ENCODE measurements at places on chromosomes 16 and 17. TPM values are rescaled to one million over a fixed set of nuclear protein-coding genes. Genes with fewer than 3 reads are reported as not detected.

CCL14 gene
- 3.3 TPM for total RNA-seq

ACSM2A gene
- total RNA-seq, result not detected

CDK5R1 gene
- 1.5 TPM for total RNA-seq

CCL17 gene
- total RNA-seq, result not detected

PABPN1L gene
- total RNA-seq, result not detected

SEC14L5 gene
- 0.42 TPM for total RNA-seq

GH1 gene
- not detected for total RNA-seq

GINS2 gene
- total RNA-seq, result 6.9 TPM

ARL5C gene
- 0.37 TPM for total RNA-seq

MT1G gene
- not detected for total RNA-seq

GRCh38 chr17:81398832-81399411, 3.7 kb downstream of the BAHCC1 start:
- no peak for DNase-seq

DNA sequence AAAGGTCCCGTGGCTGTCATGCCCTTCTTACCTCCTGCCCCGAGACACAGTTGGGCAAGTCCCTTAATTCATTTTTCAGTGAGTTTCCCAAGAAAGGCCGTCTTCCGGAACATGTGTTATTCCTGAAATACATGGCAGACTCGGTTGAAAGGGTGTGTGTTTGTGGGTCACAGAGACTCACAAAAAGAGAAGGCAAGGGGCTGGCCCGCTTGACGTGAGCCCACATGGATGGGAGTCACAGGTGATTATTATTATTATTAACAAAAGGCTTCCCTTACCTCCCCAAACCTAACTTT, 34.1 kb upstream of the CCR7 start:
- no peak for DNase-seq

DNA sequence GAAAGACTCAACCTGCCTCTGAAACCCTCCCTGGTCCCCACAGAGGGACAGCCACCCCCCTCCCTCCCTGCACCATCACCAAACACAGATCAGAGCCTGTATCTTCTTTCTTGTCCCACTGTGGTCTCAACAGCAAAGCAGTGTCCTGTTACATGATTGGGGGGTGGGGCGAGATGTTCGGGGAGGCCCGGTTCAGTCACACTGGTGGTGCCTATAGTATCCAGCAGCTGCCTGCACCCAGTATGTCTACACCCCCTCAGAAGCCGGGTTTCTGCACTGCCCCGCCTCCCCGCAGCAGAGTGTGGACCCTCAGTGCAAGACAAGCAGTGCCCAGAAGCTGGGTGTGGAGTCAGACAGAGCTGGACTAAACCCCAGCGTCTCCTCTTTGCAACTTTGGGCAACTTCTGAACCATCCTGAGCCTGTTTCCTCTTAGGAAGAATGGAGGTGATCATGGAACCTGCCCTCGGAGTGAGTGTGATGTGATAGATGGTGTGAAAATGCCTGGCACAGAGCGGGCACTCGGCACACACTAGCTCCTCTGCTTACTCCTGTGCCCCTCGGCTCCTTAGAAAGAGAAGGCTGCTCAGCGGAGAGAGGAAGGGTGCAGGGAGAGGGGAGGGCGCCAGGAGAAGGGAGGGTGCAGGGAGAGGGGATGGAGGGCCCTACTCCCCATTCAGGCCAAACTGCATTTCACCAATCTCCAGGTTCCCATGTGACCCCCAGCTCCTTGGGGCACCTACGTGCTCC, 84.0 kb upstream of the TNRC6C start:
- DNase-seq, result no peak

GRCh38 chr16:7653746-7654461, 321.3 kb downstream of the RBFOX1 start:
- no peak for DNase-seq

- no peak for DNase-seq
Measured at GRCh38 chr17:42286411-42287221, 1.7 kb upstream of the STAT5A start.

DNA sequence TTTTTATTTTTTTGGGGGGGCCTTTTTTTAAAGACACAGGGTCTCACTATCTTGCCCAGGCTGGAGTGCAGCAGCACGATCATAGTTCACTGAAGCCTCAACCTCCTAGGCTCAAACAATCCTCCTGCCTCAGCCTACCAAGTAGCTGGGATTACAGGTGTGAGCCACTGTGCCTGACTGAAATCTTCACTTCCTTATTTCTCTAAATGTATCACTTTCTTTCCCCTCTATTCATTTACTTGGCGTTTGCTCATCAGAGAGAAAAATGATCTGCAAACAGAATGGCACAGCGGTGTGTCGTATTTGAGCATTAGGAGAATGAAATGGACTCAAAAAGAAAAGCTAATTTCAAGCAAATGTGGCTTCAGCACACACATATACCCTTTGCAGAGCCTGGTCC, 44.3 kb upstream of the CDH5 start:
- no peak for DNase-seq

GRCh38 chr16:86511317-86512161, 1.2 kb downstream of the FOXF1 start:
- DNase-seq, result no peak

DNA sequence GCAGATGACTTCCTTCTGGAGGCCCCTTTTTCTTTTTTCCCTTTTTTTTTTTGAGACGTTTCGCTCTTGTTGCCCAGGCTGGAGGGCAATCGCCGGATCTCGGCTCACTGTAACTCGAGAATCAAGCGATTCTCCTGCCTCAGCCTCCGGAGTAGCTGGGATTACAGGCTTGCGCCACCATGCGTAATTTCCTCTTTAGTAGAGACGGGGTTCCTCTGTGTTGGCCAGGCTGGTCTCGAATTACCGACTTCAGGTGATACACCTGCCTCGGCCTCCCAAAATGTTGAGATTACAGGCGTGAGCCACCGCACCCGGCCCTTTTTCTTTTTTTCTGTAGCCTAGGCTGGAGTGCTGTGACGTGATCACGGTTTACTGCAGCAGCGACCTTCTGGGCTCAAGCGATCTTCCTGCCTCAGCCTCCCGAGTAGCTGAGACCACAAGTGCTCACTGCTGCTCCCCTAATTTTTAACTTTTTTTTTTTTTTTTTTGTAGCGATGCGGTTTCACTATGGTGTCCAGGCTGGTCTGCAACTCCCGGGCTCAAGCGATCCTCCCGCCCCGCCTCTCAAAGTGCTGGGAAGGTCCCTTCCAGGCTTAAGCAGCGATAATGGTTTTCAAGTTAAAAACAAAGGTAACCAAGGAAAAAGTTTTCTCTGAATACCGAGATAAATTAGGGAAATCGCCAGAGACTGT, 956 bp upstream of the IST1 start:
- DNase-seq, result no peak

DNA sequence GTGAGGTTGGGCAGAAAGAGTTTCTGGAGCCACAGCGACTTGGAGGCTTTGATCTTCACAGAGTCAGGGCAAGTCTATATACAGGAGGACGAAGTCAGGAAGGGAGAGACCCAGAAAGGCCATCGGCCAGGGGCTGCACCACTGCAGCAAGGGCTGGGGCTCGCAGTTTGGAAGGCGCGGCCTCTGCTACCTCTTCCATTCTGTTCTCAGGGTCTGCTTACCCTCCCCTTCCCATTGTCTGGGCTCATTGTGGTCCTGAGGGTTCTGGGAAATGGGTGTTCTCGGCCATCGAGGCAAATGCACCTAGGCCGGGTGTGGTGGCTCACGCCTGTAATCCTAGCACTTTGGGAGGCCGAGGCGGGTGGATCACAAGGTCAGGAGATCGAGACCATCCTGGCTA, 16.0 kb downstream of the ST6GALNAC1 start:
- no peak for DNase-seq

DNA sequence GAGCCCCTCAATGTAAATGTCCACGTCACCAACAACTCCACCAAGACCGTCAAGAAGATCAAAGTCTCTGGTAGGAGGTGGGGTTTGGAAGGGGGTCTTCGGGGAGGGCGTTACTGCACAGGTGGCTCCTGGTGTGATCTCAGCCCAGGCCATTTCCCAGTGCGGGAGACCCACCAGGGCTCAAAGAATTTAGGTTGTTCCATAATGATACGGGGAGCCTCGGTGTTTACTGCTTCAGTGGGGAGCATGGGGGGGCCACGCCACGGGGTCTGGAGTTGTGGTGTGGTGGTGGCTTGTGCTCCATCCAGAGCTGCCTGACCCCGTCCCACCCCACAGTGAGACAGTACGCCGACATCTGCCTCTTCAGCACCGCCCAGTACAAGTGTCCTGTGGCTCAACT, 7.8 kb downstream of the ARRB2 start:
- no peak for DNase-seq

DNA sequence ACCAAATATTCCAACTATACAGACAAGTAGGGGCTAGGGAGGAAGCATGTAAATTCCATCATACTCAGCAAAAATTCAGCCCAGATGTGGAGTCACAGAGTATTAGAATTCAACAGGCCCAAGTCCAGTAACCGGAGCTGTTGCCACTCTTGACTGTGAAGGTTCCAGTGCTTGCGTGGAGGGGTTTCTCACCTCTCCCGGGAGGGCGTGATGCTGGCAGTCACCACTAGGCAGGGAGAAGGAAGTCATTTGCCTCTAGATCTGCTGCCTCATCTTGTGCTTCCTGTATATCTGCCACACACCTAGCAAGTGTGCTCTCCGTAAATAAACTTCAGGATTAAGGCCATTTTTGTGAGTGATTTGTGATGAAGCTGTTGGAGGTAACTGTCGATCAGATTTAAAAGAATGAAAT, 1.0 kb upstream of the CKLF start:
- DNase-seq, result no peak

GRCh38 chr16:81920498-81920897, 90.8 kb downstream of the SDR42E1 start:
- no peak for DNase-seq

DNA sequence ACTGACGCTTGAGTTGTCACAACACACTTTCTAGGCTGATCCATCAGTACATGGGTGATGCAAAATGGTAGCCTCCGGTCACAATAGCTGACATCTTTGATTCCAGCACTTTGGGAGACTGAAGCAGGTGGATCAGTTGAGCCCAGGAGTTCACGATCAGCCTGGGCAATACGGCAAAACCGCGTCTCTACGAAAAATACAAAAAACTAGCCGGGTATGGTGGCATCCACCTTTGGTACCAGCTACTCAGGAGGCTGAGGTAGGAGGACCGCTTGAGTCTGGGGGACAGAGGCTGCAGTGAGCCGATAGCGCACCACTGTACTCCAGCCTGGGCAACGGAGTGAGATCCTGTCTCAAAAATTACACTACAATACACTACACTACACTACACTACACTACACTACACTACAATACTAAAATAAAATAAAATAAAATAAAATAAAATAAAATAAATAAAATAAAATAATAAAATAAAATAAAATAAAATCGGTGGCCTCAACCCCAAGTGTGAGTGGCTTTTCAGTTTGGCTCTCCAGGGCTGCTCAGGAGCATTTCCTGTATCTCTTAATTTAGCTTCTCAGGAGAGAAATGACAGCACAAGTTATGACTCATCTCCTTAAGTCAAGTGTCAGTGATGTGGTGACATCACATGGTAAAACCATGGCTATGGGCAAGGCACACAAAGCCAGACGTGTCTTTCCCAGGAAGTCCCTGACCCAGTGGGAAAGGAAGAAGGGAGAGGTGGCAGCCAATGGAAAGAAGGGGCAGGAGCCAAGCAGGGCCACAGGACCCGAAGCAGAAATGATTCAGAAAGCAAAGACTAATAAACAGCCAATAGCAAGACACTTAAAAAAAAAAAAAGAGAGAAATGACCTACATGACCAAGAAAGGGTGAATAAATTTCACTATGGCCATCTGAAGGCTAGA, 75.3 kb upstream of the TBC1D3K start:
- DNase-seq, result no peak

- no peak for DNase-seq
Measured at GRCh38 chr16:77225182-77225581, 26.0 kb downstream of the SYCE1L start.

GRCh38 chr17:32385121-32385520, 35.2 kb downstream of the ZNF207 start:
- no peak for DNase-seq

DNA sequence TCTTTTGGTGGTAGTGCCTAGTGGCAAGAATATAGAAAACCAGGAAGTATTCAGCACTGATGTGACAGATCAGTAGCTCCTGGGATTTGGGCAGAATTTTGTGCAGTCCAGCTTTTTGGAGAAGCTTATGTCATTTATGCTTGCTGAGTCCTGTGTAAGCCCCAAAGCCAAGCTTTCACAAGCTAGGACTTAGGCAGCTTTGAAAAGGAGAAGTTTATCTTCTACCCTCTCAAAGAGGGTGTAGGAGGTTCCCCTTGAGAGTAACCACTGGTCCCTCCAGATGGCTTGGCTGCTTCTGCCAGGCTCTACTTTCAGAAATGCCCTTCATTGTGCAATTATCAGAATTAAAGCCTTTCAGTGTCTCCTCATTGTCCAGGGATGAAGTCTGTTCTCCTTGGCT, 78.8 kb downstream of the CES1 start:
- DNase-seq, result no peak

DNA sequence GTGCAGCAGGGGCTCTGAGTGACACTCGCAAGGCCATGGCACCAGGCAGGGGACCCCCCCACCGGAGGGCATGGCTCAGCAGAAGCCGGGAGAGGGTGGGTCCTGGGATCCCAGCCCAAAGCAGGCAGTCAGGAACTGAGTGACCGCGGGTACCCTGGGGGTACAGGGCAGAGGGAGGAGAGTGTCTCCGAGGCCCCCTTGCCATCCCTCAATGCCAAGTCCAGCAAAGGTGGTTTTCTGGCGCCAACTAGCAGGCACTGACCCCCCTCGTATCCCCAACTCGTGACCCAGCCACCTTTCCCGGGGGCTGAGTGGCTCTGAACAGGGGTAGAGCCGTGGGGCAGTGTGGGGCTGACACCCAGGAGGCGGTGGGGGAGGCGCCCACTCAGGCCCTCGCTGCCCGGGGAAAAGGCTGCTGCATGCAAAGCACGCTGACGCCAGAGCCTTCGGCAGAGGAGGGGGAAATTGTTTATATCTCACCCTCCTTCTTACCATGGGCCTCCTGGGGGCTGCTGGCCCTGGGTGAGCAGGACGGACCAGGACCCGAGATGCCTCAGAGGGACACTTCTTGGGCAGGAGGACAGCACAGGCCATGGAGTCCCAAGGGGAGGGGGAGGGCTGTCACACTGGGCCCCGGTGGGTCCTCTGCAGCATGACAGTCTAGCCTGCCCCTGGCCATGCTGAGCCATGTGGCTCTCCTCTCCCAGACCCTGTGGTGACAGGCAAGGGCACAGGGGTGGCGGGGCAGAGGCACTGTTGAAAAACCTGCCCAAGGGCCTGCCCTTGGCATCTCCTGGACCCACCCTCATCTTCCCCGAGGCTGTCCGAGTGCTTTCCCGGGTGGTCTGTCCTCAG, 14.6 kb upstream of the ENPP7 start:
- DNase-seq, result no peak

DNA sequence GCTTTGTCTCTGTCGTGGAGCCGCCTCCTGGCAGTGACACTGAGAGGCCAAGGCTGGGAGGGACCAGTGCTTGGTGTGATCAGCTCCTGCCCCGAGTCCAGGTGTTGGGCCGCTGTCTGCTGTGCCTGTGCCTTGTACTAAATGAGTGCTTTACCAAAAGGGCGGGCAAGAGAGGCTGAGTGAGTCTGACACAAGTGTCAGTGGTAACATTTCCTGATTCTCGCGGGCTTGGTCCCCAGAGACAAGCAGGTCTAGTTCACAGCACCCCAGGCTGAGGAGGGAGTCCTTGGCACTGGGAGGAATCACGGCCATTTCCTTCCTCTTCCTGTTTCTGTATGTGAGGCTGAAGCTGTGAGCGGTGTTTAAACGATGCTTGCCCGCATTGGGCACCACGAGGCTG, 30.2 kb downstream of the PLD6 start:
- DNase-seq, result no peak

GRCh38 chr16:89522287-89522686, 14.1 kb downstream of the SPG7 start:
- DNase-seq, result no peak

GRCh38 chr17:55308613-55309391, 44.0 kb downstream of the HLF start:
- DNase-seq, result no peak

GRCh38 chr16:20300312-20301097, 26.8 kb downstream of the GP2 start:
- DNase-seq, result no peak
